ENCODE measurements at places on chromosomes 5 and 9.

GRCh38 chr5:133531178-133531577, 81.2 kb downstream of the FSTL4 start:
- DNase-seq = no peak

DNA sequence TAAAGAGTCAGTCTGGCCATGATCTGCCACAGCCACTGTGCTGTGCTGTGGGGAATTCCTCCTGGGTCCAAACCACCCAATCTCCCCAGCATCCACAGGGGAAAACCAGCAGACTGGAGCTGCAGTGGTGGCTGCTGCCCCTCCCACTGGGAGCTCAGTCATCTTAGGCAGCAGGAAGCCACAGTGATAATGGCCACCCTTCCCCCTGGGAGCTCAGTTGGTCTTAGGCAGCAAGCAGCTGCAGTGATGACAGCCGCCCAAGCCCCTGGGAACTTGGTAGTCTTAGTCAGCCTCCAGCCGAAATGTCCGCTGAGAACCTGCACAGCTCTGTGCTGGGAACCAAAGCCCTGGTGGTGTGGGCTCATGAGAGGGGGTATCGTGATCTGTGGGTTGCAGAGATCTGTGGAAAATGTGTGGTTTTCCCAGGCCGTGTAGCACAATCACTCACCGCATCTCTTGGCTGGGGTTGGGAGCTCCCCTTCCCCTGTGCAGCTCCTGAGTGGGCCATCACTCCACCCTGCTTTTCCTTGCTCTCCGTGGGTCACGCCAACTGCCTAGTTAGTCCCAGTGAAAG, 38.4 kb upstream of the SMIM15 start:
- DNase-seq = no peak

DNA sequence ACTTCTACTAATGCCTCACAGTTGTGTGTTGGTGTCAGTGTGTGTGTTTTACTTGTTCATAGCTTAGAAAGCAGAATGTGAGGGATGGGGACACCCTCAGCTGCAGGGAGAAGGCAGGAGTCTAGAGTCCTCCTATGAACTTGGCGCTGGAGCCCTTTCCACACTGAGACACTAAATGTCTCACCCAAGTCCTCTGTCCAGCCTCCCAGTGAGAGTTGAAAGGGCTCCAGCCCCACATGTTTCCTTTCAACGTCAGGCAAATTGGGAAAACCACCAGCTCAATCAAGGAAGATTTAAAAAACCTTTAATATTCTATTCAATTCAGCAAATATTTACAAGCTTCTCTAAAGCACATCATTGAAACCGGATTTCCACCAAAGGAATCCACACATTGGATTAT, 167.6 kb upstream of the MSX2 start:
- no peak for DNase-seq

DNA sequence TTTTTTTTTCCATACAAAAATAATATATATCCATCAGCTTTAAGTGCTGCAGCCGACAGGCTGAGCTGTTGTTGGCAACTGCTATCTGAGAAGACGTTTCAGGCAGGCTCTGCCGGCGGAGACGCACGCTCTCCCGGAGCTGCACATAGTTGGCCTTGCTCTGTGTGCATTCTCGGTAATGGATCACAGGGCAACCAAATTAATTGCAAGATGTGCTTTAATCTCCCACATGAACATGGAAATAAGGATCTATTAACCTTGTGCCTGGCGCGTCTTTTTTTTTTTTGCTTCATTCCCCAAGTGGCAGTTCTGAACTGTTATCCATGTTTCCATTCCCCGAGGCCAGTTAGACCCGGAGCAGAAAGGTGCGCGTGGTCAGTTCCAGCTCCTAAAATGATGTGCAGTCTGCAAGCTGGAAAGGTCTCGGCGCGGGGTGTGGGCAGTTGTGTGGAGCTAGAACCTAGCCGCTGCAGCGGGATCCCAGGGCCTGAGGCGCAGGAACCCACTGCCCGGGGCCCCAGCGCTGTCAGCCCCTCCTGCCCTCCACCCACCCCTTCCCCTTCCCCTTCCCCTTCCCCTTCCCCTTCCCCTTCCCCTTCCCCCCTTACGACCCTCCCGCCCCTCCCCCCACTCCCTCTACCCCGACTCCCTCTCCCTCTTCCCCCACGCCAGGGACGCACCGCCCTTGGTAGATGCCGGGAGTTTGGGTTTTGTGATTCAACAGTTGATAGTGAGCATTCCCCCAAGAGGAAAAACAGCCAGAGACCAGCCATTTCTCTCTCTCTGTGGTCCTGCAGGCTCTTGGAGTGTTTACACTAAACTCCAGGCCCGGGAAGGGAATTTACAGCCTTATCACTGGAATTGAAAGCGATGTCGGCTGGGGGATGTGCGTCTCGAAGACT, 137.8 kb downstream of the CEP120 start:
- no peak for DNase-seq

DNA sequence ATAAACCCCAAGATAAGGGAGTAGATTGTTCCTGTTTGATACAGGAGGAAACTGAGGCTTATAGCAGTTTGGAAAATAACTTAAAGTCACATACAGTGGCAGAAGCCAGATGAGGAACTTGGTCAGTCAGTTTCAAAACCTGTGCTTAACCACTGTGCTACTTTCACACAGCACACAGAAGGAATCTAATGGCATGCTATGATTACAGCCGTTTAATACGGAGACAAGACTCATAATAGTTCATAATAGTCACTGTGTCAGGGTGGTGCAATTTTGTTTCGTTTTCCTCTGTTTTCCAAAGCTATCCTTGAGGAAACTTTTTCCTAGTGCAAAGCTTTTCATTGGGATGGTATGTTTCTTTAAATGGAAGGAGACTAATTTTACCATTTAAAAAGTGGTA, 112.3 kb downstream of the GCNT1 start:
- no peak for DNase-seq

GRCh38 chr9:974031-974995, 2.1 kb upstream of the DMRT3 start:
- no peak for DNase-seq

Measured in activated CD4-positive, alpha-beta T cell treated with anti-CD3 and anti-CD28 coated beads for 24 hours (primary cell).